ENCODE measurements at places on chromosomes 1 and 21.

DNA sequence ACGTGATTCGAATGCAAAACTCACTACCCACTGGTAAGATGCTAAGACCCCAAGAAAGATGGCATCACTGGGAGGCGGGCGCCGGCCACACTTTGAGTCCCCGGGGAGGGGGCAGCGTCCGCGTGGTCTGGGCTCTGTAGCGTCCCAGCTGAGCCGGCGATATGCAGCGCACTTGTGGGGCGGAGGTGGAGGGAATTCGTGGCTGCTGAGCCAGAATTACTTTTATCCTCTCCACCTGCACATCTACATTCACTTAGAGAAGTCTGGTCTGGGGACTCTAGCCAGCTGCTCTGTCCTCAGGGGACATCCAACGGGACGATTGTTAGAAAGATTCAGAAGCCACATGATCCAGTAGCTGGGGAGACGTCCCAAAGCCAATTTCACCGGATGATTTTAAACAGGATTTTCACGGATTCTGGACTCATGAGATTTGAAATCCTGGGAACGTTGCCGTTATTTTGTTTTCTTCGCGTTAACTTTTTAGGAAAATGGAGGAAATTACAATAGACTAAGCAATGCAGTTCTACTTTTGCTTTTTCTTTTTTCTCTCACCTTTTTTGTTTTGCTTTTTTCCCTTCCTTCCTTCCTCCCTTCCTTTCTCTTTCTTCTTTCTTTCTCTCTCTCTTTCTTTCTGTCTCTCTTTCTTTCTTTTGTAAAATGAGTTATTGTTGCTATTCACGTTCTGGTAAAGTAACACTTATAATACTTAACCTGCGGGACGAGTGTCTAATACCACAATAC is 1.3 kb downstream of the JAM2 start:
- DNase-seq: no peak

DNA sequence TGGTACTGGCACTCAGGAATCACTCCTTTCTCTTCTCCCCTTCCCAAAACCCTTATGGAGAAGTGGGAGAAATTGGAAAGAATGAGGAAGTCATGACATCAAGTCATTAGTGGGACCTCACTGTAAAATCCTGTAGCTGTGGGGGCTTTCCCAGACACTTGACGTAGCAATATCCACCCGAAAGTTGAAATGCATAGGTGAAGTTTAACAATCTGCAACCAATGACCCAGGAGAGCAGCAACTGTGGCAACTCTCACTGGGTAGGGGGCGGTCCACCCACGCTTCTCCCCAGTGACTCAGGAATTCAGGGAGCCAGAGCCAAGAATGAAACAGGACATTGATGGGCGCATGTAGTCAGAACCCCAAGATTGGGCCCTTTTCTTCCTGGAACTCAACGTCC is 27.0 kb downstream of the ABCA4 start:
- no peak for DNase-seq

DNA sequence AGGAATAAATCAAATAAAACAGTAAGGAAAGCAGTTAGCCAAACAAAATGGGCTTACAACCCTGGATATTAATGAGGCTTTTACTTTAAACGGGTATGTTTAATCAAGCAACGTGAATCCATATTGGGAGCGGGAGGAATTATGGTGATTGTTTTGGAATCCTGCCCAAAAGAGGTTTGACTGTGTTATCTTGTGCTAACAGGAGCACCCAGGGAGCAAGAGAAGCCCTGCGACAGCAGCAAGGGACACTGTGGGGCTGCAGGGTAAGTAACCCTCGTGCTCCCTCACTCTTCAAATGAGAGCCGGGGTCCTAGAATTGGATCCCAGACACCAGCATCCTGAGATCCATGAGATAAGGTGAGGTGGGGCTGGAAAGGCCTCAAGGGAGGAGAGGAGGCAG is 72.6 kb upstream of the PGBD5 start:
- DNase-seq: no peak

GRCh38 chr1:154327466-154328317 is 2.4 kb downstream of the ATP8B2 start:
- no peak for DNase-seq

DNA sequence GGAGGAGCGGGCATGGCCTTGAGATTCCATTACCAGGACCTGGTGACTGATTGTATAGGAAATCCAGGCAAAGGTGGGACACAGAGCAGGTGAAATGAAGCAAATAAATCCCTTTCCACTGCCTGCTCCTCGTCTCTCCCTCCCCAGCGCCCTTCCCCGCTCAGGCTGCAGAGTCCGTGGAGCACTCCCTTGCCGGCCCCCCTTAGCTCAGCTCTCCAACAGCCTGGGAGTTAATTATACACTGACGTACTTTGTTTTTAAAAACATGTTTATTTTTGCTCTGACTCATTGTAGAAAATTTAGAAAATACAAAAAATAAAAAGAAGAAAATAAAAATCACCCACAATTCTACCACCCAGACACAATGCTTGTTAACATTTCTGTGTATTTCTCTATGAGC is 61.7 kb downstream of the LGR6 start:
- DNase-seq: no peak

GRCh38 chr1:117652421-117652820 is 46.6 kb downstream of the TENT5C start:
- no peak for DNase-seq

- no peak for DNase-seq
Measured at GRCh38 chr1:95562230-95562629, 328.2 kb downstream of the RWDD3 start.

DNA sequence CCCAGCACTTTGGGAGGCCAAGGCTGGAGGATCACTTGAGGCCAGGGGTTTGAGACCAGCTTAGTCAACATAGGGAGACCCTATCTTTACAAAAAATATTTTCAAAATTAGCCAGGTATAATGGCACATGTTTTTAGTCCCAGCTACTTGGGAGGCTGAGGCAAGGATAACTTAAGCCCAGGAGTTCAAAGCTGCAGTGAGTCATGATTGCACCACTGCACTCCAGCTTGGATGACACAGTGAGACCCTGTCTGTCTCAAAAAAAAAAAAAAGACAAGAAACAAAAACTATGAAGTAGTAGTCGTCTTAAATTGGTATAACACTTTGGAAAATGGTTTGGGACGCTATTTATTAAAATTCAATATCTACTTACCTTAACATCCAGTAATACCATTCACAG is 7.7 kb downstream of the AIM2 start:
- DNase-seq: no peak

- no peak for DNase-seq
Measured at GRCh38 chr1:221823561-221823960, 81.7 kb upstream of the DUSP10 start.

GRCh38 chr1:191674626-191675179 is 483.6 kb upstream of the RGS18 start:
- DNase-seq: no peak

GRCh38 chr21:31774031-31774430 is 42.1 kb upstream of the SCAF4 start:
- no peak for DNase-seq

GRCh38 chr1:226609836-226610455 is 61.4 kb downstream of the STUM start:
- peak; percentile 92 for DNase-seq

- DNase-seq: peak; percentile 71
Measured at GRCh38 chr1:236759252-236759859, 35.7 kb upstream of the MTR start.

DNA sequence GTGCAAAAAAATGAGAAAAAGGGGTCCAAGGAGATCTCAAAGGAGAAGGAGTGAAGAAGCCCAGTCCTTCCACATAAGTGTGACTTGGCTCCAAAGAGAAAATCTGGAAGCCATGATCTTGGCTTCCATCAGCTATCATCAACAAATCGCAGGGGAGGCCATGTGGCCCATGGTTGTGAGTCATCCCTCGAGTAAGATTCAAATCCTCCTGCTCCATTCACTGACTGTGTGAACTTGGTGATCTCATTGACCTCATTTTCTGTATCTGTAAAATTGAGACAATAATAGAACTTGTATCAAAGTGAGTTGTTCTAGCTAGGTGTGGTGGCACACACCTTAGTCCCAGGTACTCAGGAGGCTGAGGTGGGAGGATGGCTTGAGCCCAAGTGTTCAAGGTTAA is 79.1 kb upstream of the OLIG2 start:
- DNase-seq: no peak

GRCh38 chr1:233022246-233022645 is 71.8 kb downstream of the NTPCR start:
- DNase-seq: no peak

DNA sequence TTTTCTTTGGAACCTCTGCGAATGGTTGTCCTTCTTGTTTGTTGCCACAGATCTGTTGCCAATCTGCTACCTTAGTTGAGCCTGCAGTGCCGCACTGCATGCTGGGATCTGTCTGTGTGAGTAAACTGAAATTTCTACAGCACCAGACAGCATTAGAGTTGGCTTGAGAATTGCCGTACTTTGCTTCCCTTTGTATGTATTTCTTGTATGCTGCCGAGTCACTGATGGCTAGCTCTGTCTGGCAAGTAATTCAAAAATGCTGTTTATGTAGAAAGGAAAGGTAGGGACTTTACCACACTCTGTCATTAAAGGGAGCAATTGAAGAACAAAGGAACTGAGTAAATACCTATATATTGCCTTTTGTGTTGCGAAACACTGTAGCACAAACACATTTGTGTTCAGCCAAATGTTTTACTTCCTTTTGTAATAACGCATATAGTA is 857.4 kb downstream of the USP25 start:
- DNase-seq: peak; percentile 80

DNA sequence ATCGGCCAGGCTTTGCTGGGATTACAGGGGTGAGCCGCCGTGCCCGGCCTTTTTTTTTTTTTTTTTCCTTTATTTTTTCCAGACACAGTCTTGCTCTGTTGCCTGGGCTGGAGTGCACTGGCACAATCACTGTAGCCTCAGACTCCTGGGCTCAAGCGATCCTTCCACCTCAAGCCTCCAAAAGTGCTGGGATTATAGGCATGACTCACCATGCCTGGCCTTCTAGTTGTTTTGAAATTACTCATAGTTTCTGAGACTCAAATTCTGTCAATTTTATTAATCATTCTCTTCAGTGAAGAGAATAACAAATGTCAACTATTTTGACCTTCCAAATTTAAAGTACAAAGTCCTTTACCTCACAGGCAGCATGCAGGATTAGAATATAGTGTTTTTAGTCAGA is 374.5 kb downstream of the PLA2G4A start:
- no peak for DNase-seq

DNA sequence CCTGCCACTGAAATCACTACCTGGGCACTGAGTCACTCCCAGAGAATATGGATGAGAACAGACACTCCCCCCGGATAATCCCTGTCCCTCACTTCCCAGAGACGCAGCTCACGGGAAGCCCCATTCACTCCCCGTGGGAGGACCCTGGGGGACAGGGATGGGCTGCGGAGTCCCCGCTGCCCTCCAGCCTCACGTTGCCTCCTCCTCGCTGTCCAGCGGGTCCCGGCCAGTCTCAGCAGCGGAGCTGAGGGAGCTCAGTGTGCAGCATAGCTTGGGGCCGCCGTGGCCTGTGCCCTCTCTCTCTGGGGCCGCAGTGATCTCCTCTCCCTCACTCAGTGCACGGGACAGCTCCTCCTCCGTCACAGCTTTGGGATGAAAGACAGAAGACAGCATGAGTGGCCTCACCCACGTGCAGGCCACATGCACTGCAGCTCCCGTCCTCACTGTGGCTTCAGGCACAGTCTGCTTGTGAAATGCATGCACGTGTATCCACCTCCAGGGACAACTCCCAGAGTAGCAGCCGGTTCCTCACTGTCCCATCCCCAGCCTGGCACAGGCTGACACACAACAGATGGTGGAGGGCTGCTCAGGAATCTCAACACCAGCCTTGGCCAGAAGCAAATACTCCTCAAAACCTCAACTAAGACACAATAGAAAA is 7.4 kb downstream of the CFAP410 start:
- peak; percentile 10 for DNase-seq

DNA sequence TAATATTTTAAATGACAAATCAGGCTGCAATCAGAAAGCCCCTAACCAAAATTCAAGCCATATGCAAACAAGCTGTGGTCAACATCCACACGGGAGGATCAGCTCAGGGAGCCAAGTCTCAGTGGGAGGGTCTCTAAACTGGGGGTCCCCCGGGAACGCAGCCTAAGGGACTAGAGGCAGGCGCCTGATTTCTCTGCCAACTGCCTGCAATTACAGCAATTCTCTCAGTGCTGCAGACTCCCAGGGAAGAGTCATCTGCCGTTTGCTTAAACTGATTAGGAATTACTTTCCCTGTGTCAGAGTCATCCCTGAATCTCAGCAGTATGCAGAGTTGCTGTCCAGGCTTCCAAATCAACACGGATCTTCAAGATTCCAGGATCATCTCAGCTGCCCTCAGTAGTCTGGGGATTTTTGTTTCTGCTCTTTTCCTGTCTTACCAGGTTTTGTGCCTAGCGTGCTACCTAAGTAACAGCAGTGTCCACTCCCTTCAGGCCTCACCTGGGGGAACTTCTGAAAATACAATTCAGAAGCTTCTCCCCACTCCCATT is 247.8 kb downstream of the RRAGC start:
- no peak for DNase-seq

DNA sequence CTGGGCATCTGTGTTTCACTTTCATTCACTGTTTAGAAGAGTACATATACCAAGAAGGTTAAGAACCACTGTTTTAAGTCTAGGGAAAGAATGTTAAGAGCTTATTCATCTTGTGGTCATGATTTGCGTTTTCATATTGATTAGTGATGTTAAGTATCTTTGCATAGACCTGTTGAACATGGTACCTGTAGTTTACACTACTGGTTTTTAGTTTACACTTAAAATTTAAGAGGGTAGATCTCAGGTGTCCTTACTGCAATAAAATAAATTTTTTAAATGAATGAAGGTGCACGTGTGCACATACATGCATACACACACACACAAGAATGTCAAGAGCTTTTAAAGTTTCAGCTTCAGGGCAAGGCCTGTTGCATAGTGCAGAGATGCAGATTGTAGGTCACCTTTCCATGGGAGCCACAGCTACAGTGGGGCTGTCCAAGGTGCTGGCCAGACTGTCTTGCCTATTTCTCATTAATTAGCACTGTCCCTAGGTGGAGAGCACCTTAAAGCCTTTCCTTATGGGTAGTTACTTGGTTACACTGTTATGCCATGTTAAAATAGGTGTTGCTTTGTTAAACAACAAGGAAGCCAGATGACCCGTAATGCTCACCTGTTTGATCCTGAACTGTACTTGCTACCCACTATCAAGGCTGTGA is 543.0 kb upstream of the DAB1 start:
- no peak for DNase-seq

DNA sequence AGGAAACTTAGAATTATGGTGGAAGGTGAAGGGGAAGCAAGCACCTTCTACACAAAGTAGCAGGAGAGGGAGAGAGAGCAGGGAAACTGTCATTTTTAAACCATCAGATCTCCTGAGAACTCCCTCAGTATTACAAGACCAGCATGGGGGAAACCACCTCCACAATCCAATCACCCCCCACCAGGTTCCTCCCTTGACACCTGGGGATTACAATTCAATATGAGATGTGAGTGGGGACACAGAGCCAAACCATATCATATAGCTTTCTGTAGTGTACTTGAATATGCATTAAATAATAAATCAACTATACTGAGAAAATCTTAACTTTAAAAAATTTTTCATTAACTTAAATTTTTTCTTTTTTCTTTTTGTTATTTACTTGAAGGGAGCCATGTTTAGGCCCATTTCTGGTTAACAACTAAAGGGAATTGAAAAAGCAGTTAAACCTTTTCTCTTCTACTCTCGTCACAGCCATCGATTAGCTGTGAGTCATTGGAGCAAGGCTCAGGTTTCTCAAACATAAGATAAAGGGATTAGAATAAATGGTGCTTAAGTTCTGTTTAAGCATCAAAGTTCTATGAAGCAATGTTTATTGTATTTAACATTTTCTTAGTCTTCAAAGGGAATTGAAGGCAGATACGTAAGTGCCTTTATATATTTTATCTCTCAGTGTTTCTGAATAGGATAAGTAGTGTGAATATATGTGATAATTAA is 72.2 kb upstream of the DPT start:
- DNase-seq: no peak
